Fibroblast of villous mesenchyme (primary cell): ENCODE measurements at places on chromosomes 16 and 17.

DNA sequence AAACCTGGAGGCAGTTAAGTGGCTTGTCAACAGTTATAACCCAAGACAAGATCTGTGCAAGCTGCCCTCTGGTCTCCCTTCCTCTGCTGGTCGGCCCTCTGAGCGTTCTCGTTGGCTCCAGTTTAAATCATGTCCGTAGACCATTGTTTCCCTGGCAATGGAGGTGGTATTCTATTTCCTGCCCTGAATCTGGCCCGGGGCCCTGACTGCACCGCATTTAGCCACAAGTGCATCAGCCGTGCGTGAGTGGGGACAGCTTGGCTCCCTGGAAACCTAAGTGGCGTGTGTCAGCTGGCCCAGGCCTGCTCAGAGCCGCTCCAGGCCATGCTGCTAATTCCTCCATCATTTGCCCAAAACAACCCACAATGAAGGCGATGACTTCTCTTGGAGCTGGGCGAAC is 15.0 kb upstream of the MYLK3 start:
- DNase-seq: no peak

- DNase-seq: no peak
These were observed 97.2 kb downstream of the RAP1GAP2 start for GRCh38 chr17:2893422-2893914.

GRCh38 chr16:79651363-79651762 is 50.8 kb upstream of the MAF start:
- DNase-seq: peak; percentile 55

DNA sequence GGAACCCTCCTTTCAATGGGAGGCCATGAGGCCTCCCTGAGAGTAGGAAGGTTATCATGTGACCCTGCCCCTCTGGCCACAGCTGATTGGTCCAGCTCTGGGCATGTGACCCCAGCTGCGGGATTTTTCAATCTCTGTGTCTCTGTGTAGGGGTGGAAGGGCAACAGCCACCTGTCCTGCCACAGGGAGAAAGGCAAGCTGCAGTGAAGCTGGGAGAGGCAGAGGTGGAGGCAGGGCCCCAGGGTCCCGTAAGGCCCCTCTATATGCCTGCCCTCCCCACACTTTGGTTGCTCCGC is 10.9 kb downstream of the DNAAF8 start:
- no peak for DNase-seq

- DNase-seq: no peak
These were observed 30.2 kb downstream of the PLD6 start for GRCh38 chr17:17175917-17176316.

- peak; percentile 76 for DNase-seq
These were observed 26.5 kb downstream of the DUSP14 start for GRCh38 chr17:37516127-37516571.

- peak; percentile 55 for DNase-seq
These were observed 591 bp upstream of the TNFSF13 start for GRCh38 chr17:7557775-7558543.

DNA sequence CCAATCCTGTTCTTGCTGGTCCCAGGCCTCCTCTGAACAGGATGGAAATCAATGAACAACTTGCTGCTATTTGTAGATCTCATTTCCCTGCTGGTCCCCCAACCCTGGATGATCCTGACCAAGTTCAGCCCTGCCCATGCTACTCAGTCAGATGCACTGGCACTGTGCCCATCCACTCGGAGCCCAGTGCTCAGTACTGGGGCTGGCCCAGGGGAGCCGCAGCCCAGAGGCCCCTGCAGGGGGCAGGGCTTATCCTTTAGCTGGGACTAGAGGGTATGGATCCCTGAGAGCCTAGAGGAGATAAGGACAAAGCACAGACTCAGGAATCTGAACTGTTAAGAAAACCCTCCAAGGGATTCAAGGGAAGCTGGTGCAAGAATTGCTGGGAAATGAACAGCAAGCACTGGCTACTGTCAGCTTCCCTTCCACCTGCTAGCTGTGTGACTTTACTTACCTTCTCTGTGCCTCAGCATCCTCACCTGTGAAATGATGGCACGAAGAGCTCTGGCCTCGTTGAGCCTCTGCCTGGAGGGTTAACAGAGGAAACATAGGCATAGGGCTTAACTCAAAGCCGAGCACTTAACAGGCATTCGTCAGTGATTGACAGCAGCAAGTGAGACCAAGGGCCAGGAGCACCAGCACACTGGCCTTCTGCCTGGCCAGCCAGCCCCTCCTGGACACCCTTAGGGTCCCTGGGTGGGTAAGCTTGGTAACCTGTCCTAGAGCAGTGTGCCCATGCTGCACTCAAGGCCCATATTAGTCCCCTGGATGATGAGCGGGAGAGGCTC is 29.8 kb upstream of the C1QL1 start:
- DNase-seq: peak; percentile 74

GRCh38 chr17:32484628-32485027 is 2.2 kb upstream of the CDK5R1 start:
- DNase-seq: no peak

GRCh38 chr16:78715673-78716072 is 616.2 kb downstream of the WWOX start:
- no peak for DNase-seq

GRCh38 chr17:79473876-79474440 is 136.9 kb downstream of the RBFOX3 start:
- DNase-seq: no peak

GRCh38 chr16:79001156-79001967 is 599.2 kb downstream of the MAF start:
- DNase-seq: no peak

DNA sequence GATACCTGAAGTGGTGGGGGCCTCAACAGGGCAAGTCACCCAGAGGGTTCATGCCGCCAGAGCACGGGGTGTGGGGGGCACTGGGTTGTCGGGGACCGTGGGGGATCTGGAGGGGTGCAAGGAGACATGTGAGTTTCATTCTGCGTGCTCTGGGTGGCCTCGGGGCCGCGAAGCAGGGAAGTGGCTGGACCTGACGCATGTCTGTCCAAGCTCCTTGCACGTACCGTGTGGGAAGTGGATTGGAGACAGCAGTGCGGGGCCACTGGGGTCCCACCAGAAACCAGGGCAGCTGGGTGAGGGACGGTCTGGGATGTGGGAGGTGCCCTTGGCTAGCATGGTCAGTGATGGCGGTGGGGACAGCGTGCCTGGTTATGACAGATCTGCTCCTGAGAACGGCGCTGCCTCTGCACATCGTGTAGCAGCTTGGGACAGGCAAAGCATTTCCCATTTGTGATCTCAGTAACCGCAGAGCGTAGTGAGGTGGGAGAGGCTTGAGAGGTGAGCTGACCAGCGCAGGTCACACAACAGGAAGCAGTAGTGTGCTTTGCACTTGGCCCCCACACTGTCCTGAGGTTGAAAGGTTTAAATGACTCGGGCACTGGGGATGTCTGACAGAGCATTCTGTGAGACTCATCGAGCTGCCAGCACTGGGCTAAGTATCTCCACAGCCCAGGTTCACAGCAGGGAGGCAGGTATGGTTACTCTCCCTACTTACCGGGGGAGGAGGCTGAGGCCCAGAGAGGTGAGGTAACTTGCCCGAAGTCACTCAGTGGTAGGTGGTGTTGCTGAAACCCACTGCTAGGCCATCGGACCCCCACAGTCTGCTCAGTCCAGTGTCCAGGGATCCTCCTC is 114.4 kb downstream of the SOCS1 start:
- DNase-seq: no peak

- no peak for DNase-seq
These were observed 33.6 kb upstream of the XYLT2 start for GRCh38 chr17:50312308-50312707.

- no peak for DNase-seq
These were observed 37.2 kb upstream of the RGS9 start for GRCh38 chr17:65099941-65100315.

GRCh38 chr16:50718061-50718760 is 23.7 kb upstream of the CYLD start:
- peak; percentile 8 for DNase-seq

- DNase-seq: no peak
These were observed 2.6 kb upstream of the N4BP1 start for GRCh38 chr16:48612611-48613010.

- DNase-seq: no peak
These were observed 2.1 kb downstream of the IGFALS start for GRCh38 chr16:1791256-1791942.

DNA sequence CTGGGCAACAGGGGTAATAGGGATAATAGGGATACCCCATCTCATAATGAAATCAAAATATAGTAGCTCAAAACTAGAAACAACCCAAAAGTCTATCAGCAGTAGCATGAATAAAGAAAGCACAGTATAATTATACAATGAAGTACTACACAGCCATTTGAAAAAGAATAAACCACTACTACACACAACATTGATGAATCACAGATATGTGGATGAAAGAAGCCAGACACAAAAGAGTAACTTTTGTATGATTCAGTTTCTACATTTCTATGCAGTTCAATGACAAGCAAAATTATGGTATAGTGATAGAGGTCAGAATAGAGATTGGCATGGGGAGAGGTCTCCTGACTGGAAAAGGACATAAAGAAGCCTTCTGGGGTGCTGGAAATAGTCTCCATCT is 2.8 kb upstream of the HOXB13 start:
- no peak for DNase-seq

GRCh38 chr17:69763503-69763902 is 311.5 kb upstream of the KCNJ16 start:
- peak; percentile 27 for DNase-seq

GRCh38 chr16:56424404-56424764 is 961 bp downstream of the AMFR start:
- peak; percentile 22 for DNase-seq

GRCh38 chr16:73152386-73153125 is 104.6 kb upstream of the ZFHX3 start:
- peak; percentile 65 for DNase-seq

- peak; percentile 8 for DNase-seq
These were observed 1.2 kb downstream of the TMEM106A start for GRCh38 chr17:43212641-43213490.

- DNase-seq: no peak
These were observed 16.7 kb upstream of the MYO18A start for GRCh38 chr17:29196769-29197515.

DNA sequence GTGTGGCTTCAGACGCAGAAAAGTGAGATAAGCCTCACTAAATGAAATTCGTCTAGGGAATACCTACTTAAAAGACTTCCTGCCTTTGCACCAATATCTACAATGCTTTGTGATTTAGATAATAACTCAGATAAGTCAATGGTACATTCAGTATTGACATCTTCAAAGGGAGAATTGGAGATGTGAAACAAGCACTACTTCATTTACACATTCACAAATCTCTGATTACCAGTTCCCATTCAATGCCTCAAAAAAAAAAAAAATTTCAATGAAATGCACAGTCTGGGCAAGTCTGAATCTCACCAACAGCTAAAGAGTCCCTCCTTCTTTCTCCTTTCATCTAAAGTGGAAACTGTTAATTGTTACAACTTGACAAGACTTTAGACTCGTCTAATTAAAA is 3.7 kb downstream of the PHF12 start:
- no peak for DNase-seq

DNA sequence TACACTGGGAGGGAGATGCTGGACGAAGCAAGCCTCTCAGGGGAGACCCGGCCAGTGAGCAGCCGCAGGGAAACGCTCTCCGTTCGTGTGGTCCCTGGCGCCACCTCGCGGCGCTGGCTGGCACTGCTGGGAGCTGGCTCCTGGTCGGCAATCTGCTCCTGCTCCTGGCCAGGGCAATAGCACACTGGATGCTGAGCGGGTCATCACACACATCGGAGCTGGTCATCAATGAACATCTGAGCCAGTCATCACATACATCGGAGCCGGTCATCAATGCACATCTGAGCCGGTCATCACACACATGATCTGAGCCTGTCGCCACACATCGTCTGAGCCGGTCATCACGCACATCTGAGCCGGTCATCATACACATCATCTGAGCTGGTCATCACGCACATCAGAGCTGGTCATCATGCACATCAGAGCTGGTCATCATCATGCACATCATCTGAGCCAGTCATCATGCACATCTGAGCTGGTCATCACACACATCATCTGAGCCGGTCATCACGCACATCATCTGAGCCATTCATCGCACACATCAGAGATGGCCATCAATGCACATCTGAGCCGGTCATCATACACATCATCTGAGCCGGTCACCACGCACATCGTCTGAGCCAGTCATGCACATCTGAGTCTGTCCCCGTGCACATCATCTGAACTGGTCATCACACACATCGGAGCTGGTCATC is 217.3 kb downstream of the RBFOX3 start:
- DNase-seq: peak; percentile 39

- DNase-seq: no peak
These were observed 71.2 kb upstream of the MRTFB start for GRCh38 chr16:13999895-14000425.

DNA sequence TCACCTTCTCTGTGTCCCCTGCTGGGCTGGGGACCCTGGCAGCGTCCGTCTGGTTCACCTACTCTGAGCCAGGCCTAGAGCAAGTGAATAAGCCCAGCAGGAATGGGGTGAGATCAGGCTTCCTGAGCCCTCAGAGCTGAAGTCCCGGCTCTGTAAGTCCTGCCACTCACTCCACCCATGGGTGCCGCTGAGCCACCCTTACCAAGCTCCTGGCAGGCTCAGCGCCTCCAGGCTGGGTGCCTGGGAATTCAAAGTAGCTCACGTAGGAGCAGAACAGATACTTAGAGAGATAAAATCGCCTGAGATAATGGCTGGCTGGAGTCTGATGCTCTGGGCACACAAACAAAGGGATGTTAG is 9.8 kb upstream of the LASP1NB start:
- DNase-seq: no peak

DNA sequence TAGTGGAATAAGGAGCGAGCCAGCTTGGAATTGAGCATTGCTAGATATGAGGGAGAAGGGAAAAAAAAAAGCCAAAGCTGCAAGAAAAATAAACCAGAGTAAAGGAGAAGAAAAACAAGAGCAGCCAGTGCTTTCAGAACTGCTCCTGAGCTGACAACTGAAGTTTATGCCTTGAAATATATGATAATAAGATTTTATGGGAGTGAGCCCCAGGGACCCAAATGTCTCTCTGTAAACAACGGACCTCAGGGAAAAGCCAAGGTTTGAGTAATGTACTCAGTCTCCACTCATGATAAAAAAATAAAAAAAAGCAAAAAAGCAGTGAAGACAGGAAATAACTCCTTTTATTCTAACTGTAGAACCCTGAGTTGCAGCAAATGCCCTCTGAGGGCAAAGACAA is 132.6 kb downstream of the SNX11 start:
- DNase-seq: peak; percentile 31
